ENCODE measurements at places on chromosomes 7 and 10.

- no peak for DNase-seq
Observed at GRCh38 chr7:39582536-39582935, 16.3 kb downstream of the YAE1 start.

GRCh38 chr7:155872678-155873369, 60.6 kb upstream of the SHH start:
- DNase-seq = no peak

DNA sequence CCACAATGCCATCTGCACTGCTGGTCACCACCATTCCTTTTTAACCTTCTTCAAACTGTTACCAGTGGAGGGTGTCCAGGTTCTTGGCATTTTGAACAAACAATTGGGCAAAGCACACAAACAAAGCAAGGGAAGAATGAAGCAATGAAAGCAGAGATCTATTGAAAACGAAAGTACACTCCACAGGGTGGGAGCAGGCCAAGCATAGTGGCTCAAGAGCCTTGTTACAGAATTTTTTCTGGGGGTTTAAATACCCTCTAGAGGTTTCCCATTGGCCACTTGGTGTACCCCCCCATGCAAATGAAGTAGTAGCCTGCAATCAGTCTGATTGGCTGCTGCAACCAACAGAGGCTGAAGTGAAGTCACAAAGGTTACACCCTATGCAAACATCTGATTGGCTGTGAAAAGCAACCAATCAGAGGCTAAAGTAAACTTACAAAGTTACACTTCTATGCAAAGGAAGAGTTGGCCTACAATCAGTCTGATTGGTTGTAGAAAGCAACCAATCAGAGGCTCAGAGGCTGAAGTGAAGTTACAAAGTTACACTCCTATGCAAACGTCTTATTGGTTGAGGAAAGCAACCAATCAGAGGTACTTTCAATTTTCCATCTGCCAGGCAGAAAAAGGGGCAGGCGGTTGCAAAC, 103.2 kb upstream of the WAC start:
- DNase-seq = no peak

GRCh38 chr7:152383341-152384234, 52.2 kb downstream of the KMT2C start:
- peak; percentile 63 for DNase-seq

DNA sequence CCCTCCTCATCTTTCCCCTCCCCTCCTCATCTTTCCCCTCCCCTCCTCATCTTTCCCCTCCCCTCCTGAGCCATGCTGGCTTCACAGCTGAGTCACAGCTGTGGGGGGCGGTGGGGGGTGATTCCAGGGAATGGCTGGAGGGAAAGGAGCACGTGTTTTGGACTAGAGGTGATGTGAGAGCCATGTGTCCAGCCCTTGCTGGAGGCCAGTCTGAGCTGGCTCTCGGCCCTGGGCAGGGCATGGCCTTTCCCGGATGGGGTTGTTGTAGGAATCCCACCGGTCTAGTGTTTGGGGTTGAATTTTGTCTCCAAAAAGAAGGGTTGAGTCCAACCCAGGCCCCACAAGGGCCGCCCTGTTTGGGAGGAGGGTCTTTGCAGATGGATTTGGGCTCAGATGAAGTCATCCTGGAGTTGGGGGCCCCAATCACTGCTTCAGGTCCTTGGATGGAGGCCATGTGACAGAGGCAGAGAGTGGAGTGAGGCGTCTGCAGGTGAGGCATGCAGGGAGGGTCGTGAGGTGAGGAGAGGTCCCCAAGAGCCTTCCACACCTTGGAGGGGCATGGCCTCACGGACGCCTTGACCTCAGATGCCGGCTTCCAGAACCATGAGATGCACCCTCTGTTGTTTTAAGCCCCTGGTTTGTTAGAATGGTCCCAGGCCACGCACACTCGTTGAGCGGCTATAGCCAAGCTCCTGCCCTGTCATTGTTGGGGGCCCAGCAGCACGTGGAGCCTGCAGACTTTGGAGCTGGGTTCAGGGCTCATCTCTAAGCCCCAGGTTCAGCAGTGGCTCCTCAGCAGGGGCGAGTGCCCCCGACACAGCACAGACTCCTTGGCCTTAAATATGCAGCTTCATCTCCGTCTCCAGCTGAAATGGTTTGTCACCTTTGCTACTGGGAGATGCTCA, 101.6 kb downstream of the DNAJB6 start:
- DNase-seq = no peak

DNA sequence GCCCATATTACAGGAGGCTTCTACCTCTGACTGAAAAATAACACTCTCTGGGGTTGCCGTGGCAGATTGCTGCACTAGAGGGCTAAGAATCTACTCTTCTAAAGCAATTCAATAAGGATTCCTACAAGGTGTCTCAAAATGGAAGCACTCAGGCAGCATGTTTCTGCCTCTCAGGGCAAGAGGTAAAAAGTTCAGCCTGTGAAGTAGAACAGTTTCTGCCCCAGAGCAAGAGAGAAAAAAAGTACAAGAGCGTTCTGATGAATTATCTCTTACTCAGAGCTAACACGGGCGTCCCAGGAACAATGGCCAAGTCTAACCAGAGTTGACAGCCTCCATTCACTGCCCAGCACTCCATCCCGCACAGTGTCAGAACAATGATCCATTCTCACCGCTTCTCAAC, 71.3 kb upstream of the TES start:
- DNase-seq = no peak

DNA sequence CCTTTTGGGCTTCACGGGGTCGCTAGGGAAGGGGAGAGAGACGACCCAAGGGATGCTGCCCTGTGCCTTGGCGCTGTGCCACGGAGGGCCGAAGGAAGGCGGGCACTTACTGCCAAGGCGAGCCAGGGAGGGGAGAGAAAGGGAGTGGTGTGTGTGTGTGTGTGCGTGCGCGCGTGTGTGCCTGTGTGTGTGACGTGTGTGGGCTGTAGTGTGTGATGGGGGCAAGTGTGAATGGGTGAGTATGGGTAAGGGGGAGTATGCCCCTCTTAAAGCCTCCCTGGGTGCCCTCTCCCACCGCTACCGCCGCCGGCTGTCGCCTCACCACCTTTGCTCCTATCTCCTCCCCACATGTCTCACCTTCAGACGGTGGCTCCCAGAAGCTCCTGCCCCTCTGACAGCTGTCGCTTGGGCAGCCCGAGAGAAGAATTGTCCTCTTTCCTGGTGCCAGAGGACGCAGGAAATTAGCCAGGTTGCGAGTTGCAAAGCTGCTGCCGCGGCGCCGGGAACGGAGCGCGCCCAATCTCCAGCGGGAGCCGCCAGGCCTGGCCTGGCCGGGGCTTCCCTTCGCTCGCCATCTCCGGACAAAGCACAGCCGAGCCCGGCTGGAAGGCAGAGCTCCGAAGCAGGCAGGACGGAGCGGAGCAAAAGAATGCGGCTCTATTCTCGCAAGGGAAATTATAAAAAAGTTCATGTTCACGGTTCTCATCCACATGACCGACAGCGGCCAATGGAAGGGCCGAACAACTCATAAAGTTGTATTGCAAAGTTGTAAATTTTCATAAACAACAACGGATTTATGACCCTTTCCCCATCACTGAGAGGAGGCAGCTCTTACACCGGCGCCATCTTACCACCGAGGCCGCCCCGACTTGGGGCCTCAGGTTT, at the start of gene HOXA3:
Gene HOXA3 (minus strand): TSS at position 653 of the 885 bp plus-strand sequence. CDS start 41,943 bp downstream, outside the sequence.
- DNase-seq = no peak

DNA sequence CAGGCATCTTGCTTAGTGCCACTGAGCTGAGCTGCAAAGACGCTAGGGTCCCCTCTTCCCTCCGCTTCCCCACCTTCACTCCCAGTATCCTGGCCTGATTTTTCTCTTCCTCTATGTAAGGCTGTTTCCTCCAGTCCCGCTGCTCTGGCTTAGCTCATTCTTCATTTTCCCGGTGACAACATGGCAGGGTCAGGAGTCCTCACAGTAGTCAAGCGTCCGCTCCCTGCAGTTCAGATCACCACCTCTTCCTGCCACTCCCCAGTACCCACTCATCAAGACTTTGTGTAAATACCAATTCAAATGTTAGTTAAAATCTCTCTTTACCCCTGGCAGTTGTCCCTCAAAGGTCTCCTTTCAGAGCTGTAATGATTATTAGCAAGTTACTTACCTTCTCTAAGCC, 650.4 kb upstream of the CELF2 start:
- no peak for DNase-seq

GRCh38 chr7:88337572-88337971, 30.9 kb upstream of the STEAP4 start:
- no peak for DNase-seq

- DNase-seq = no peak
Observed at GRCh38 chr7:131039355-131039762, 288.3 kb upstream of the MKLN1 start.

DNA sequence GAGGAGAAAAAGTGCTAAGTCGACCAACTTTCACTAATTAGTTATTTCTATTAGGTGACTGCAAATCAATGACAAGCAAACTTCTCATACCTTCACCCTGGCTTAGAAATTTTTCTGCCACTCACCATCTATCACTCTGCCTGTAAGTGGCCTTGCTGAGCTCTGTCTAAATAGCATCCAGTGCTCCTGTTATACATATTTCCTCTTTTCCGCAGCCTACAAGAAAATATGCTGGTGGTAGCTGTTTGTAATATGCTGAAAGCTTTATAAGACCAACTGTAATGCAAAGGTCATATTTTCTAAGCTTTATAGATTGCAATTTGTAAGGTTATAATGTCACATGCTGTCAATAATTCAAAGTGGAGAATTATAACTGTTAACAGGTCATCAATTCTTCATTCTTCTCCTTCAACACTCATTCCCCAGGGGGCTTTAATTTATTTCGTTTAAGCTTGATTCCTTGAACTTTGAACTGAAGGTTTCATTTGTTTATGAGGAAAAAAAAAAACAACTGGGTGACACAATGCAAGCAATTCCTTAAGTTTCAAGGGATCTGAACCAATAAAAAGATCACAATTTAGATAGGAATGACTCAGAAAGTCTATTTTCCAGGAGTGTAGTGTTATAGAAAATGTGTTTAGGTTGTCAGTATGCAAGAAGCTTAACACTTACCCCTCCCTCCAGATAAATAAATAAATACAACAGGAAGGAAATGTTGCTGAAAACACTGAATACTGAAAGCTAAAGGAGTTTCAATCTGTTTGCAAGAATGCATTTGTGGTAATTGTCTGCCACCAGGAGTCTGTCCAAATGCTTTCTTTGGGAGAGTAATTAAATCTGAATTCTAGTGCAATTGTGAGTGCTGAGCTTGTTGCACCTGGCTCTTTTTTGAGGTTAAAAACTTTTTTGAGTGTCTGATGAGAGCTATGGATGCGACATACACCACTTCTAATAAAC, 183.7 kb downstream of the SORCS1 start:
- DNase-seq = no peak

DNA sequence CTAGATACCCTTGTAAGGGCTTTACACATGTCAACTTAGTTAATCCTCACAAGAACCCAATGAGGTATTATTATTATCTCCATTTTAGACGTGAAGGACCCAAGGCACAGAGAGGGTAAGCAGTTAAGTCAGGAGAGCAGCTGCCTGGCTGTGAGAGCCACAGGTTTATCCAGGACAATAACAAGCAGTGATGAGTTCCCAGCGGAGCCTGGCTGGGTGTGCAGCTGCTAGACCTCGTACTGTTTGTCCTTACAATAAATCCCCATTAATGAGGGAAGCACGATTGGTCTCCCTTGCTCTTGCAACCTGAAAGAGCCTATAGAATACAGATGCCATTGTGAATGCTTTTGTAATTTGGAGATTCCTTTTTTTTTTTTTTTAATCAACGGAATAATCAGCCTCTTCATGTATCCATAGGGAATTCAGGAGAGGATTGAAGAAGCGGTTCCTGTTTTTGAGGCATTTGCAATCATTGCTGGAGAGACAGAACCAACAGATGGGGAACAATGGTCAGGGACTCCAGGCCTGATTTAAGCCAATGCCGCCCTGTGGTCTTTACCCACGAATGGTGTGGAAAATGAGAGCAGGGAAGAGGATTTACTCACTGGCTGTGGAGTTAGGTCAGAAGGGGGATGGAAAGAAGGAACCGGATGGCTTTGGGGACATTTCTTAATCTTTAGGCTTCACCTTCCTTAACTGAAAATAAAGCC, 12.3 kb upstream of the ASB4 start:
- no peak for DNase-seq

- no peak for DNase-seq
Observed at GRCh38 chr7:151244841-151245346, 3.6 kb downstream of the SMARCD3 start.

- no peak for DNase-seq
Observed at GRCh38 chr10:59945590-59945989, 39.2 kb upstream of the CCDC6 start.

DNA sequence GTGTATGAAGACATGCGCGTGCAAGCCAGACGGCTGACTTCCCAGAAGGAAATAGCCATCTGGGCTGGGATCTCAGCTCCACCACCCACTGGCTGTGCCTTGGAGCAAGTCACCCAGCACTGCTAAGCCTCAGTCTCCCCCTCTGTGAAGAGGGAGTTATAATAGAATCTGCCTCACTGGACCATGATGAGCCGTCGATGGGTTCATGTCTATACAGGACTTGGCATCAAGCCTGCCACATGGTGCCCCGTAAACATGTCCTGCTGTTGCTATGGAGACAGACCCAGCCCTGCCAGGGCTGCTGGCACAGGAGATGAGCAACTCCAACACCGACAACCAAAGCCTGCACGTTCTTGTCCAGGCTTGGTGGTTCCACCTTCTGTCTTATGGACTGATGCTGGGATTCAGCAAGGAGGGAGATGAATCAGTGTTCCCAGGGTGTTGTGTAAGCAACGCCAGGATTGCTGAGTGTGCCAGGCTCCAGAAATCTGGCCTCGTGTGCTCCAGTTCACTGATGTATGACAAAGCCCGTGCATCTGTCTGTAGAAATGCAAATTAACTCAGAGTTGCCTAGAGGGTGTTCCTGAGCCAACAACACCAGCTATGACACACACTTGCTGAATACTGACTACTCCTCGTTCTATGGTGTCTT, 5.6 kb downstream of the GPR15LG start:
- DNase-seq = no peak

Measured in AG04449 (cell line).